ENCODE measurements at places on chromosomes 3 and 15.

GRCh38 chr15:38696109-38696727, 131.6 kb upstream of the RASGRP1 start:
- peak; percentile 70 for DNase-seq

DNA sequence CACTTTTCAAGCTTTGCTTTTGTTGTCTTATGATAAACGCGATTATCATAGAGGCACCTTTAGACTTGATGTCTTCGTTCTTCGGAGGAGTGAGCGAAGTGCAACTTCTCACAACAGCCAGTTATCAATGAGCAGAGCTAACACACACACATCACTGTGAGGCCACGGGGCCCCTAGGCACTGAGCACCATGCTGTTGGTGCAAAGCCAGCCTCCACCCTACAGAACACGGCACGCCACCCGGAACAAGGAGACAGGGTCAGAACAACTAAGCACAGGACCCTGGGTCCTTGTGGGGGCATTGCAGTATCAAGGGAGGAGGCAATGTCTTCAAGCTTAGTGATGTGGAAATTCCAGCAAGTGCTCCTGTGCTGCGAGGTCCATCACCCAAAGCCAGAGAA, 244.5 kb downstream of the OCA2 start:
- DNase-seq: no peak

DNA sequence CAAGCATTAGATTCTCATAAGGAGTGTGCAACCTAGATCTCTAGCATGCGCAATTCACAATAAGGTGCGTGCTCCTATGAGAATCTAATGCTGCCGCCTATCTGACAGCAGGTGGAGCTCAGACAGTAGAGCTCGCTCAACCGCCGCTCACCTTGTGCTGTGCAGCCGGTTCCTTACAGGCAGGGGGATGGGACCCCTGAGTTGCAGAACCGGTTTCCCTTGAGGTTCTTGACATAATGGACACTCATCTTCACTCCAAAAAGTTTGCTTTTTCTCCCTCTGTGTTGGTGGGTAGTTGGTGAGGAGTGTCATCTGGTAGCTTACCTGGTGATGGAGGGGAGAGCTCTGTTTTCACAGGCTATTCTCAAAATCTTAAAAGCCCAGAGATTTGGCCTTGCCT, 324.0 kb upstream of the TBL1XR1 start:
- DNase-seq: no peak

- DNase-seq: no peak
Measured at GRCh38 chr3:103794656-103795055, 1359.8 kb downstream of the ZPLD1 start.

DNA sequence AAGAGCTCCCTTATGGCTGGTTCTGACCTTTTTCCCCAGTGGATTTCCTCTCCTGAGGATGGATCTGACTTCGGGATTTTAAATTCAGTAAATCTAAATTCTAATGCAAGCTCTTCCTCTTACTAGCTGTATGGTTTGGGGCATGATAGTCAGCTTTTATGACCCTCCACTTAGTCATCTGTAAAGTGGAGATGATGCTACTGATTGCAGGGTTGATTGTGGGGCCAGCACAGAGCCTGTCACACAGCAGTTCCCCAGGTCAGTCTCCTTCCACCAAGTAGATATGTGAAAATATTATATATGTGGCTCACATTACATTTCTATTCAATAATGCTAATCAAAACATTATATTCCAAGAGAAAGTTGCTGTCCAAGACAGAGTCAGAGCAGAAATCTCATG, 141.3 kb upstream of the UBE2E1 start:
- no peak for DNase-seq

DNA sequence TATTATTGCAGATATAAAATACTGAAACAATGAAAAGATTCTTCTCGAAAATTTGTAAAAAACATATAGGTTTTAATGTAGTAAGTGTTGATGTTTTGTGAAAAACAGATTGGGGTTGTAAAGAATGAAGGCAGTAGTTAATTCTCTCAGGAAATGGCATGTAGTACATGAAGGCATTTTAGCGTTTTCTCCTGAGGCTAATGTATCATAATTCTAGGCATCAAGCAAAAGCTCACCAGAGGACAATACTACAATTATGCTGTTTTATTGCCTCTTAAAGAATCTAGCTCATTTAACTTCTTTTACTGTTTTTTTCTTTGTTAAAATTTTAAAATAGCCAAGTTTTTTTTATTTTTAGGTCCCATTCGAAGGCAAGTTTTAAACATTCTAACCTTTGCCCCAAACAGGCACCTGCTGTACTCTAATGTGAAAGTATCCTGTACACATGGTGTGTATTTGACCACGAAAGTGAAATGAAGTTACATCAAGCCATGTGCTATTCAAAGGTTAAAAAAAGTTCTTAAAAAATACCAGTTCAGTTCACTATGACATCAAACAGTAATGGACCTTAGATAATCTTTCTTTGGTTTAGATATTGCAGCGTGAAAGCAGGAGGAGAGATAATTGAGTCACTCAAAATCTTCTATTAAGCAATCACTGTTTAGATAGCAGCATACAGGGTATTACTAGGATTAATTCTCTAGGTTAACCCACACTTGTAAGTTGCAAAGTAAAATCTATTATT, 163.6 kb downstream of the ECT2 start:
- DNase-seq: no peak

DNA sequence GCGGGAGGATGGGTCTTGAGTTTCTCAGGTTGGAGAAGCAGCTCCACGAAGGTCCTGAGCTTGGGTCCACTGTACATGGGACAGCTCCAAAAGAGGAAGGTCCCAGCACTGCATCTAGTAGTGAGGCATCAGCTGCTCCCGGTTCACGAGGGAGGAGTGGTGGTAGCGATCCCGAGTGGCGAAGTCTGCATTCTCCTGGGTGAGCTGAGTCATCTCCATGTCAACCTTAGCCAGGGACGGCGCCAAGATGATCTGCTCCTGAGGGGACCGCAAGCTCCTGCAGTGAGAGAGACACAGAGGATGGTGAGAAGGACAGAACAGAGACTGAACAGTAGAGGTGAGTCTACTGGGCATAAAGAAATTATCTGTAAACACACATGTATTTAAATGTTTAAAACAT, 28.0 kb upstream of the HEG1 start:
- DNase-seq: no peak

DNA sequence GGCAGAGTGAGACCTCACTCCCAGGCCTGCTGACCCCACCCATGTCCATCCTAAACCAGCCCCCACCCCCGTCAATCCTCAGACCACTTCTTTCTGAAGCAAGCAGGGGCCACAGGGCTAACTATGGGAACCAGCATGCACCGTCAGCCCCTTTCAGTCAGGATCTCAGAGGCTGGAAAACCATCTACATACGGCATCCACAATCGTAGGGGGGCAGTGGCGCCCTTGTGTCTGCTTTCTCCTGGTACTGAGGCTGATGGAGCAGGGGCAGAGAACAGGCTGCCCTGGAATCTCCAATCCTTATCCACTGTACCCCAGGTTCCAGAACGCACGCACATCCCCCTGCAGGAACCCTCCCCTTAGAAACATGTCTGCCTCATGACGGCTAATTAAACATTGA, 56.6 kb downstream of the XXYLT1 start:
- no peak for DNase-seq

DNA sequence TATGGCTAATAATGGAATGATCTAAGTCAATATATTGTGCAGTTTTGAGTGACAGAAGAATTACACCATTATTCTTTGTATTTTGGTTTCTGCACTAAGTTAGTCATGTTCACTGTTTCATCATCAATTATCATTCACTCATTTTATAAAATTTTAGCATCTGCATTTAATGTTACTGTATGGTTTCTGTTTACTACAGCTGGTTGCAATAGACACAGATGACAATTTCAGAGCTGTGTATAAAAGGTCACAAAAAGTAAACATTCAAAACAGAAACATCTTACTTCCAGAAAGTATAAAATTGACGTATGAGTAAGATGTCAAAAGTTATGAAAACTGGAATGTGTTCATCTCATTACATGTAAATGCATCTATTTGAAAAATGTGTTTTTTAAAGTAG, 111.1 kb upstream of the GBE1 start:
- DNase-seq: no peak

- DNase-seq: no peak
Measured at GRCh38 chr3:90087703-90088102, 980.3 kb downstream of the EPHA3 start.

- no peak for DNase-seq
Measured at GRCh38 chr3:100263583-100263982, 2.8 kb downstream of the TBC1D23 start.

GRCh38 chr3:89000886-89001285, 106.5 kb upstream of the EPHA3 start:
- no peak for DNase-seq

DNA sequence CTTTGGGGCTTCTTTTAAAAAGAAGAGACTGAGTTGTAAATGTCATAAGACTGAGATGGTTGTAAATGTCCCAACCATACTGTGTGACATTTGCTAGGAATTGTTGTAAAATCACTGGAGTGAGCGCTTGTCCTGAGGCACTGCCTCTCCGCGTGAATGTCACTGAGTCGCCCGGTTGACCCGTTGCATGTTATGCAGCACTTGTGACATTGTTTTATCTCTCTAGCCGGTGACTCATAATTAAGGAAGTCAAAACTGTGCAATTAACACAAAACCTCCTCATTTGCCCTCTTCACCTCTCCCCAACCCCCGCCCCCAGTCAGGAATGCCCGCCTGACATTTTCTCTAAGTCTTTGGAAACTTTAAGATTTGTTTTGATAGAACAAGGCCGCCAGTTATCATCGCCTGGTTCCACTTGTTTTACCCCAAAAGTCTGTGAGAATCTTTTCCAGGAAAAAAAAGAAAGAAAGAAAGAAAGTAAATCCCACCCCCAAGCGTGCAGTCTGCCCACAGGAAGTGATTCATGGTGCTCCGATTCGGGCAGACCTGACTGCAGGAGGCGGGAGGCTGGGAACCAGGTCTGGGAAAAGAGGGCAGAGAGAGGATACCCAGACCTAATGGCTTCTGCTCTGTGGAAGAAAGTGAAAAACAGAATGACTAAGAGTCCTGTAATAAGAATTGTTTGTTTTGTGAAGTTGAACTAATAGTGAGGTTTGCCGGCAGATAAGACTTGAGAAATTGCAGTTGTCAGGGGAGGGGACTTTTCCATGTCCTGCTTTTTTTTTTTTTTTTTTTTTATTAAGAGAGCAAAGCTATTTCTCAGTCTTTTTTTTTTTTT, 84.8 kb downstream of the SMAD3 start:
- peak; percentile 57 for DNase-seq

DNA sequence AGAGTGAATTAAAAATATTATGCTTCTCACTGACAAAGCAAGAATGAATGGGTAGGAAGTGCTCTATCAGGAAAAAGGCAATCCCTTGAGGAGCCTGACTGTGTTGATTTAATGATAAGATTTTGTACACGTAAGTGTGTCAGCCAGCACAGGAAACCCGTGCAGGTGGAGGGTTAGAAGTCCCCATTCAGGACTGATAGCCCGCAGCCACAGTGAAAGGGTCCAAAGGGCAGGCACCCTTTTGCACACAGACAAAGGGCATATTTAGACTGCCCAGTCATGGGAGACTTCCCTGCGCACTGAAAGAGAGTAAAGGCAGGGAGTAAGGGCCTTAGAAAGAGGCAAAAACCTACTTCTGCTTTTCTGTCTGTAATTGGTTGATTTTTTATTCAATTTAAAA, 26.4 kb upstream of the SKIL start:
- DNase-seq: no peak

DNA sequence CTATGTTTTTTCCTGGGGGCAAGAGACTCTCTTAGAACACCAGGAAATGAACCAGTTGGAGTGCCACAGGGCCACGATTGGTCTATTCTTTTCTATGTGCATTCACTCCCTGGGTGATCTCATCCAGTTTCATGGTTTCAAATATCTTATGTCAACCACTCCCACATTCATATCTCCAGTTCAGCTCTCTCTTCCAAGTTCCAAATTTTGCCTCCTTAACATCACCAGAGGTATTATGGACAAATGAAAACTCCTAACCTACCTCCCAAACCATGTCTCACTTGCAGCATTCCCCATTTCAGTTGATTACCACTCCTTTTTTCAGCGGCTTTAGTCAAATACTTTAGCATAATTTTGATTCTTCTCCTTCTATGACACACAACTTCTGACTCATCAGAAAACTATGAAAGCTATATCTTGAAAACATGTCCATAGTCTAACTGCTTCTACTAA, 203.1 kb upstream of the SEMA6D start:
- DNase-seq: no peak

DNA sequence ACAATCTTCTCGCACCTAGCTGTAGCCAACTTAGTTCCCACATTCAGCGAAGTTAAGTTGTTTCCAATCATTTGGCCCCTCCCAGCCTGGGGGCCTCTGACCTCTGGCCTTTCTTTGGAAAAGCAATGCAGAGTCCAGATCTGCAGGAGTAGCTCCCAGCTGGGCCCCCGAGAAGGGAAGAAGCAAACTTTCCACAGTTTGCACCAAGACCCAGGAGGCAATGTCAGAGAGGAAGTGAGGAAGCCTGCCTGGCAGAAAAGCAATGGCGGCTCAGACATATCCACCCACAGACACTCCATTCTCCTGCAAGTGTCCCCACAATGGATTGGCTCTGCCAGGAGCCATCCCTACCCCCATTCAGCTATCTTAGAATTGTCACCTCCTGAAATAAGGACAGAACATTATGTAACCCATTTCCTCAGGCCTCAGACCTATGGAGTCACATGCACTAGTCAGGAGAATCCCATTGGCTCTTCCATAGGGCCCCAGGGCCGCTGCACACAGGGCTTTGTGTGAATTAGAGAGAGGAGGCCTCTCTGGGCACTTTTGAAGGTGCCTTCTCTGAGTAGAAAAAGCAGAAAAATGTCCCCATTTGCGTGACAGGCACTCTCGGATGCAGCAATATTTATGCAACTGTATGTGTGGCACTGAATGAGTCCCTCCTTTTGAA, 3.0 kb upstream of the BUB1B start:
- no peak for DNase-seq

DNA sequence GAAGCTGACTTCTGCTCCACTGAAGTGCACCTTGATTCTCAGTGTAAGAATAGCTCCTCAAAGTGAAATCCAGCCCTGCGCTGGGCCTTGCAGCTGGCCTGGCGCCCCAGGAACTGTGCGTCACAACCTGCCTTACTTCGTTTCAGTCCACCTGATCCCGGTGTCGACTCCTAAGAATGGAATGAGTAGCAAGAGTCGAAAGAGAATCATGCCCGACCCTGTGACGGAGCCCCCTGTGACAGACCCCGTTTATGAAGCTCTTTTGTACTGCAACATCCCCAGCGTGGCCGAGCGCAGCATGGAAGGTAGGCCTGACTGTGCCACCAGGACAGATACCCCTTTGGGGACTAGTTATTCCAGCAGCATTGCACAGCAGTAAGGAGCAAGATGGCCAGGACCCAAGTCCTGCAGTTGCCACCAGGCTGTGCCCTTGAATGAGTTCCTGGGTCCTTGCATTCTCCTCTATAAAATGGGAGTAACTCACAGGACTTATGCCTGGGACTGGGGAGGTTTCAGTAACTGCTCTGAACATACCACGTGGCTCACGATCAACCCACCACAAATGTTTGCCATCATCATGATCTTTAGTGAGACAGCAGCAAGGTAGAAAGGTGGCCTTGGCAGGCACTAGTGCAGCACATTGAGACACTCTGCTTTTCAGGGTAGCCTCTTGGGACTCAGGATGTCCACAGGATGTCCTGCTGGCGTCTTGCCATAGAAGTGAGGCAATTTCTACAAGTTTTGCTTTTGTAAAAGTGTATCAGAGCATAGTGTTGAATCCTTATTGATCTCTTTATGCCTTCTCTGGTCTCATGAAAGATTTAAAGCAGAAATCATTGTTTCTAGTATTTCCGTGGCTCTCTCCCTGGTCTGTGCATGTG, 46.8 kb downstream of the PXYLP1 start:
- no peak for DNase-seq

Measured in stimulated activated CD4-positive, alpha-beta T cell treated with anti-CD3 and anti-CD28 coated beads, Interleukin-2, amount 100 ng/mL, for 24 hours (primary cell).